ENCODE measurements at places on chromosomes 5 and 9.

DNA sequence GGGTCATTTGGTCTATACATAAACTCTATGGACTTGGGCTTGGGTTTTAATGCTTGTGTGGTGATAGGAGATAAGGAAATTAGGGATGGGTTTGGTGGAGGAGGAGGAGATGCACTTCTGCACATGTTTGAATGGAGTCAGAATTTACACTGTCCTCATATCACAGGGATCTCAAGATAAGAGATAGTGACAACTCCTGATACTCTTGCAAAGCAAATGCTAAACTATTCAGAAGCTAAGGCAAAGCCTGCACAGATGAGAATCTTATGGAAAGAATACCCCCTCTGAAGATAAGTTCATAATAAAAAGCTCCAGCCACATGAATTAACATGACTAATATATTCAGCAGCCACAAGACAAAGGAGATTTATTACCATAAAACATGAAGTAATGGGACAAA, 90.2 kb downstream of the XRCC4 start:
- no peak for DNase-seq

- DNase-seq, result no peak
These were observed 71.2 kb upstream of the PARP8 start for GRCh38 chr5:50595199-50595598.

- DNase-seq, result no peak
These were observed 170.4 kb downstream of the ZDHHC21 start for GRCh38 chr9:14522627-14523379.

DNA sequence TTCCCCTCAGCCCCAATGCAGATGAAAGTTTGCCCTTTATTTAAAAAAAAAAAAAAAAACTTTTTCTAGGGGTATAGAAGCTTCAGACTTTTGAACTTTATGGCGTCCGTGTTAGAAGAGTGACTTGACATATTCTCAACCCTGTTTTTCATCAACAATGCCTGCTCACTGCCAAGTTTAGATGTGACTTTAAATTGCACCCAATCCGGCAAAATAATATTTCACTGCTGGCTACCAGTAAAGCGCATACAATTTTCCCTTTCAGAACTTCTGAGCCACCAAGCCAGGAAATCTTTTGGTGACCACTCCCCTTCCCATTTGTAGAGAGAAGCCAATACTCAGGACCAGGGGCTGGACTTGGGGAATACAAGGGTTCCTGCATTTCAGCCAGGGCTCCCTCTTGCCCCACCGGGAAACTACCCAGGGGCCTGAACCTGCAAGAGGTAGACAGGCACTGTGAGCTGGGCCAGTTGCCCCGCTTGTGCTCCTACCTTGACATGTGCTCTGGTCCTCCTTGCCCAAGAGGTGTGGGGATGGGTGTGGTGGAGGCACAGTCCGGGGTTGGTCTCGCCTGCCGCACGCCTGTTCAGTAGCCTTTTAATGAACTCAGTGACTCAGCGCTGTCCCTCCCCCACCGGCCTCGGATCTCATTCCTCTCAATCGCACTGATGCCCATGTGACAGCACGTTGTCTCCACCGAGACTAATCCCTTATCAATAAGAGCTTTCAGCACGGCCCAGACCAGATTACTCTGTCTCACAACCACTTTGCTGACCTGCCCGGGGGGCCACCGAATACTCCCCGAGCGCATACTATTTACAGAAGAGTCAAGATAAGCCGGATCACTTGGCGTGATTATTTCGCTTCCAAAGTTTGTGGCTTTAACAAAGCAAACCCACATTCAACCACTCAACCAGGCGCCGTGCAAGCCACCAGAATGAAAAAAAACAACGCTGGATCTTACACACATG, 226.4 kb downstream of the DCP2 start:
- no peak for DNase-seq

DNA sequence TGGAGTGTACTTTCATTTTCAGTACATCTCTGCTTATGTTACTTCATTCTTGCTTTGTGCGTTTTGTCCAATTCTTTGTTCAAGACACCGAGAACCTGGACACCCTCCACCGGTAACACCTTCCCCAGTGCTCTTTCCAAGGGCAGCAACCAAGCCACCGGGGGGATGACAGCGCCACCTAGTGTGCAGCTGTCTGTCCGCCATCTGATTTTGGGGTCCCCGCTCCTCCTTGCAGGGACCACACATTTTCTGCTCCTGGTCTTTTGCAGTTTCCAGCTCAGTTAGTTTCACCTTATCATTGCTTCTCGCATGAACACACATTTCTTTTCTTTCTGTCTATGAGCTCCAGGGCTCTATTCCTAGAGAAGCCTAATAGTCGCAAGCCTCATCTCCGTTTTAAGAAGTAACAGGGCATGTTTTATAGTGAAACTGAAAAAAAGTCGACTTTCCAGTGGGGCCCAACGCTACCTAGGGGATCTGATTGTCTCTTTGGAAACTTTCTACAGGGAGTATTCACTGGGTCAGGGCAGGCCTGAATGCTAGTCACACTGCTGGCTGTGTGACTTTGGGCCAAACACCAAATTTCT, 152.1 kb downstream of the FSTL4 start:
- no peak for DNase-seq

DNA sequence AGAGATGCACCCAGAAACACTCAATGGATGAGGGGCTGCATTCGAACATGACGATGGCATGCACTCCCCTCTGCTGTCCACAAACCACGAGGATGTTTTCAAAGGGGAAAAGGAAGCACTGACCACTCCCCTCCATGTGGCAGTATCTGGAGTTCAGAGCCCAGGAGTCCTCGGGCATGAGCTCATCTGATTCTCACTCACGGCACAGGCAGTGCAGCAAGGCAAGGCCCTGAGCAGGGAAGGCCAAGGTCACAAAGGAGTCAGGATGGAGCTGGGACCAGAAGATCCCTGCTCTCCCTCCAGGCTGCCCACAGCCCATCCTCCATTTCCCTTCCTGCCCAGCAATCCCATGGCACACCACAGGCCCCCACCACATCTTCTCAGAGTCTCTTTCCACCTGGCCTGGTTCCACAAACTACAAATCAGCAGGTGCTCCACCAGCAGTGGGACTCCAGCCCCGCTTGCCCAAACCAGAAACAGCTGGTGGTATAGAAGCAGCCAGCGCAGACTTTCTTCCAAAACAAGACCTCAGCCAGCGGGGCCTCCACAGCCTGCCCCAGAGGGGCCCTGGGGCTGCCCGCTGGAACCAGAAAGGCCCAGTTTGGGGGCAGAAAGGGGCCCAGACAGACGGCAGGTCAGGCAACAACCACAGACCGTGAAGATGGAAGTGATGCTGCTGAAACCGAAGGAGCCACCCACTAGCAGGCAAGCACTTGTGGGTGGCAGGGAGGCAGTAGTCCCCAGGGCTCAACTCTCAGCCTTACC, 12.2 kb downstream of the TNIP1 start:
- no peak for DNase-seq

DNA sequence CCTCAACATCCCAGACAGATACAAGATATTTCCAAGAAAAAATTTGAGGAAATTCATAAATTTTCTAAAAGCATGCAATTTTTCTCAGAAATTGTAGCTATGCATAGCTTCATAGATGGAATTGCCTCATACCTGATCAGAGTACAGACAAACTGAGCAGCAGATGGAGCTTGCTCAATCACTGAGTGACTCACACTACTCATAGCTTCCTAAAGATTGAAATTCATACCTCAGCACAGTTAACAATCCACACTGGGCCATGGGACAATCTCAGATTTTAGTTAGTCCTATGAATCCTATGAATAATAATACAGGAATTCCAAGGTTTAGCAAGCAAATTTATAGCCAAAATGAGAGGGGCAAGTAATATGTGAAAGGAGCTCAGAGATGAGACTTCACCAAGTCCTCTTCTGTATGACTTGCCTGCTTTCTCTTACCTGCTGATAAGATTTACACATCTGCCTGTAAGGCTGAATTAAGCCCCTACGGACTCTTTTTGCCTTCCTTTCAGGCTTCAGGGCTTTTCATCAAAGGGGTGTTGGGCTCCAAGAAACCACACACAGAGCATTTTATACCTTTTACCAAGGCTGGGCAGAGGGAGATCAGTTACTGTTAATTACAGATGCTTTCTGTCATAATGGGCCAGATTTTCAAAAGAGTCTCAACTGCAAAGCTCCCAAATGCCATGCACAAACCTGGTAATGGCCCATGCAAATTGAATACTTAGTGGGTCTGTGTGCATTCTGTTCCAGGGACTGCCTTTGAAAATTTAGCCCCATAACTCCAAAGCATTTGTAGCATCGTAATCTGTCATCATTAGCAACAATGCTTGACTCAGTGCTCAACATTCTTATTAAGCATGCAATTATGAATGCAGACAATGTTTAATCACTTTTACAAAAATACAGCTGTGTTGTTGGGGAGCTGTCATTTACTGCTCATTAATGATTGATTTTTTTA, 439.3 kb downstream of the DTWD2 start:
- DNase-seq, result no peak

GRCh38 chr9:91943478-91944470, 6.3 kb downstream of the ROR2 start:
- no peak for DNase-seq

GRCh38 chr9:126148994-126149393, 177.6 kb upstream of the MVB12B start:
- DNase-seq, result no peak

DNA sequence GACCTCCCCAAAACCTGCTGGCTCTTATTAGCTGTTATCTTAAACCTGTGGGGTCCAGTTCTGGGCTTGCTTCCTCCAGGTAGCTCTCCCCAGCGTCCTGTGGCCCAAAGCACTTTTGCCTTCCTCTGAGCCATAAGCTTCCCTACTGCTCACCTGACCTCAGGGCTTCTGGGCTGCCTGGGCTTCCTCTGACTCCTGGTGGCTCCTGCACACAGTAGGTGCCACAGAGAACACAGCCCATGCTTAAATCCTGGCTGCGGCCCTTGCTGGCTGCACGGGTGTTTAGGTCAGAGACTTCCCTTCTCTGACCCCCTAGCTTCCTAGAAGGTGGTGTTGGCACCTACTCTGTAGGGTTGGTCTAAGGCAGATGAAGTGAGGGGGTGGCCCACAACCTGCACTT, 2.5 kb downstream of the RALGDS start:
- no peak for DNase-seq

- DNase-seq, result no peak
These were observed 152.4 kb upstream of the PHYKPL start for GRCh38 chr5:178384816-178385495.

GRCh38 chr5:175254155-175254554, 189.8 kb downstream of the DRD1 start:
- no peak for DNase-seq

DNA sequence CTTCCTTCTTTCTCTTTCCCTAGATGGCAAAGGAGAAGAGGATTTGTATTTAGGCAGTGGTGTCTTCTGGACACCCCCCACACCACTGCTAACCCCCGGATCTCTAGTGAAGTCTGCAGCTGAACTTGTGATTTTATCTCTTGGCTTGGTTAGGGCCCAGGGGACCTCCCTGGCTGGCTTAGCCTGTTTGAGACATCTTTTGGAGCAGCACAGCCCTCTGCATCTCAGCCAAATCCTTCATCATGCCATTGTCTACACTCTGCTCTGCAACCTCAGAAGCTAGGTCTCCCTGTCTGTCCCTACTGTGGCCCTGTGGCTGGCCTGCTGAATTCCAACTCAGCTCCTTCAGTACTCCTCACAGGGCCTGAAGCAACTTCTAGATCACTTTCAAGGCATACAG, 81.7 kb downstream of the MUSK start:
- no peak for DNase-seq

DNA sequence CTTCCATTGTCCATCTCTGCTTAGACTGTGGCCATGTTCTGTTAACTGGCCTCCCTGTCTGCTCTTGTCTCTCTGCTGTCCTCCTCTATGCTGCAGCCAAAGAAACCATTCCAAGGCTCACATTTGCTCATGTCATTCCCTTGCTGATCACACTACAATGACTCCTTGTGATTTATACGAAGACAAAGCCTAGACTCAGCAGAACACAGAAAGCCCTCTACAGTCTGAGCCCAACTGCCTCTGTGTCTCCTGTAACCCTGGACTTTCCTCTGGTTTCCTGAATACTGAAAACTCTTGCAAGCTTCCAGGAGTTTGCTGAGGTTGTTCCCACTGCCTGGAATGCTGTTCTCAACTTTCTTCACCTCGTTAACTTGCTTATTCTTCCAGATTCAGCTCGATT, 191.8 kb downstream of the TMEM38B start:
- no peak for DNase-seq

GRCh38 chr9:120942186-120943001, 15.8 kb upstream of the TRAF1 start:
- no peak for DNase-seq

DNA sequence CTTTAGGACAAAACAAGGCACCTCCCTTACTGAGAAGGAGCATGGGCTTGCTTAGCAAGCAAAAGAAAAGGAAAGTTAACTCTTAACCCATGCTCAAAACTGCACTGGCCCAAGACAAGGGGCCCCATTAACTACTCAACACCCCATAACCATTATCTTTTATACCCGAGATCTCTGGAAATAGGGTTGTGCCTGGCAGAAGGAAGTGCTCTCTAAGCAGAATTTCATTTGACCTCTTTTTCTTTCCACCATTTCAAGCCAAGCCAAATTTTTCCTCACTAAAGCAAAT, 167.2 kb downstream of the RASEF start:
- no peak for DNase-seq

GRCh38 chr5:167840527-167841130, 450.8 kb upstream of the WWC1 start:
- no peak for DNase-seq

- no peak for DNase-seq
These were observed 355.1 kb downstream of the ADAMTS6 start for GRCh38 chr5:65126542-65127069.

GRCh38 chr5:159343295-159344094, 13.2 kb upstream of the IL12B start:
- no peak for DNase-seq

GRCh38 chr9:85640425-85640824, 101.3 kb downstream of the AGTPBP1 start:
- no peak for DNase-seq

DNA sequence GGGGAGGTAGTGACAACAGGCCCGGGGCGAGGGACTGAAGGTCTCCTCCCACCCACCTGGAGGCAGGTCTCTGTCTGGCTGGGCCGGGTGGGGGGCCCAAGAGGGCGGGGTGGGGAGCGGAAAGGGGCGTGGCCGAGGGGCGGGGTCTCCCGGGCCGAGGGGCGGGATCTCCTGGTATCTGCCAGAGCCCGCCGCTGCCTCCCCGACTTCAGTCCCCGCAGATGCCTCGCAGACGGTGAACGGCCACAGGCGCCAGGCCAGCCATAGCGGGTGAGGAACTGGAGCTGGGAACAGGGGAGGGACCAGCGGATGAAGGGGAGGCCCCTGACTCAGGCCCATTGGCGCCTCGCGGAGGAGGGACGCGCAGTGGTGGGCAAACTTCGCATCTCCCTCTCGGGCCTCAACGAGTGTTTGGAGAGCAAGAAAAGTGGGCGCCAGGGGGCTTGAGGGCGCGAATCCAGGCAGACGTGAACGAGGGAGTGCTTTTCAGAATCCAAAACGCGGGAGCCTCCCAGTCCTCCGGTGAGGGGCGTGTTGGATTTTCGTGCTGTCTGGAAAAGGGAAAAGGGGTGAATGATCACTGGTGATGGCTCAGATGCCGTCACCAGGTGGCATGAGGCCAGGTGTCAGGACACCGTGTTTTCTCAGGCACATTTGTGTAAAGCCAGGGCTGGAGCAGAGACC, at the start of gene ADGRD2:
Gene ADGRD2, plus strand, starts transcription at position 211 of the 684 bp plus-strand sequence. CDS start 1,216 bp downstream, outside the sequence.
- DNase-seq, result no peak
